ENCODE measurements at places on chromosomes 12 and 14. TPM values are rescaled to one million over a fixed set of nuclear protein-coding genes. Genes with fewer than 3 reads are reported as not detected.

DNA sequence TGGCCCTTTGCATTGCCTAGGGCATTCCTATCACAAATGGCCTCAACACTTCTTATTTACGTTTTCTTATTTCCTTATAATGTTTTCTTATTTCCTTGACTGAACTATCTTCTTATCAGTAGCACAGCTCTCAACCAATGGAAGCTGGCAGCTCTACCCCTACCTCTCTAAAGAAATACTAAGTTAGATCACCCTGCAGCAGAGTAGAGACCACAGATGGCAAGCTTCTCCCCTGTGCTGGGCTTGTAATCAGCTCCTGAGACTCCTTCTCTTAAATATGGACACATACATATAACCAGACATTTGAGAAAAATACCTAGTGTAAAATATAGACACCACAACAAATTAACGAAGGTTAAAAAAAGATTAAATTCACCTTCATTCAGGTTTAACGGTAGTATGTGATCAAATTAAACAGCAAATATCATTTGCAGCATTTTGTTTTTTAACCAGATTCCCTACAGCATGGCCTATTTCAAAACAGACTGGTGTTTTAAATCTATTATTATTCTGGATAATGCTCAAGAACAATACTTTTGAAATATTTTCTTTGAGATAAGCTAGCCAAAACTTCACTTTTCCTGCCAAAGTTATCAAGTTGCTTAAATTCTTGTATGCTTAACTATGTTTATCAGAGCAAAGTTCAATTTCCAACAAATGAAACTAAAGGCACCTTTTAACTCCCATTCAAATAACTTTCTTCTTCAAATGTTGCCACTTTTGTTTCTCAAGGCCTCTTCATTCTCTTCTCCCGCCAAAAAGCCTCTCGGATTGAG lies 54.3 kb downstream of the SLC41A2 start:
- no peaks in the 10 kb centered on the region for H3K27me3 ChIP-seq
- no peaks in the 10 kb centered on the region for H3K36me3 ChIP-seq
- no peaks in the 10 kb centered on the region for H3K4me1 ChIP-seq
- no peak overlapping the region for H3K4me3 ChIP-seq

GALNT6 gene
- 3.3 TPM for total RNA-seq

DNA sequence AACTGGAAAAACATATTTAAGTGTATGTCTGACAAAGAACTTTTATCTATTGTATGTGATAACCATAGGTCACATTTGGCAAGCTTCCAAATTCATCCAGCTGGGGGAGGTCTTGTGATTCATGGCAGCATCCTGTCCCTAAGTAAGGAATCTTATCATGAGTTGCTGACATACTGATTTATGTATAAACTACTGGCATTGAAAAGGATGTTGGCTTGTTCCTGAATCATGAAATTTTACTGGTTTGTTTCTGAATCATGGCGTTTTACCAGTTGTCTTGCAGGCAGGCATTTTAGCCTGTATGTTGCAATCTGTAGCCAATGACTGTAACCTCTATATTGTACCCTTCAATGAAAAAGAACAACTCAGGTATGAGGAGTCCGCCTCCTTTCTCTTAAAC lies 244.8 kb downstream of the IPO8 start:
- no peak overlapping the region for H3K27ac ChIP-seq
- H3K4me1 ChIP-seq = no peaks in the 10 kb centered on the region
- DNase-seq = no peak

GRCh38 chr12:3116106-3116844 lies 39.1 kb downstream of the TSPAN9 start:
- no peaks in the 10 kb centered on the region for H3K27me3 ChIP-seq
- no peaks in the 10 kb centered on the region for H3K36me3 ChIP-seq
- DNase-seq = no peak
- no peaks in the 10 kb centered on the region for H3K4me1 ChIP-seq

DNA sequence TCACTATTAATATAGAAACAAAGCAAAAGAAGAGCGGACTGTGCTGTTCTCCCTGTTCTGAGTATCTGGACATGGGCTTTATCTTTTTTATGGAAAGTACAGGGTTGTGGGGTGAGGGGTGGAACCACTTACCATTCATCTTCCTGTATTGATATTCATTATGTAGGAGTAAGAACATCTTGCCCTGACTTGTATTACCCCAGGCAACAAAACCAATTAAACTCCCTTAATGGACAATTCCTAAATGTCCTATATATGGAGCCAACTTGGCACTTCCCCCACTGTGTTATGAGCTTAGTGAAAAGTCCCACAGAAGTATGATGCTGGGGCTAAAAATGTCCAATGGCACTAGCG lies 139.9 kb upstream of the KRR1 start:
- H3K27ac ChIP-seq = no peak overlapping the region
- H3K27me3 ChIP-seq = no peaks in the 10 kb centered on the region
- no peak overlapping the region for H3K4me3 ChIP-seq
- H3K4me1 ChIP-seq = peaks cover 4% of the 10 kb centered on the region
- no peak for DNase-seq
- H3K36me3 ChIP-seq = no peaks in the 10 kb centered on the region

DNA sequence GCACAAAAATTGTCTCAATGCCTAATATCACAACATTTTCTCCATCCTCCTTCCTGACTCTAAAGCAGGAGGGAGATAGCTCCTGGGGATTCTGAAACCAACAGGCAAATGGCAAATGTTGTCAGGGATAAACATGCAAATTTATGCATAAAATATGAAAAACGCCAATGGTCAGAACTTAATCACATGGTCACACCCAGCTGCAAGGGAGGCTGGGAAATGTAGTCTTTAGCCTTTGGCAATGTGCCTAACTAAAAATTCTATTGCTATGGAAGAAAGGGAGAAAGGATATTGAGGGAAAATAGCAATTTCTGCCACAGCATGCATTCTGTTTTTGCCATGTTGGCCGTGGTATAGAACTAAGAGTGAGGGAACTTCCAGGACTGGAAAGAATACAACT lies 11.7 kb upstream of the OASL start:
- H3K27ac ChIP-seq = no peak overlapping the region
- no peaks in the 10 kb centered on the region for H3K27me3 ChIP-seq
- DNase-seq = no peak
- no peaks in the 10 kb centered on the region for H3K4me1 ChIP-seq

- peaks cover 38% of the 10 kb centered on the region for H3K4me1 ChIP-seq
- no peaks in the 10 kb centered on the region for H3K36me3 ChIP-seq
- DNase-seq = no peak
- H3K4me3 ChIP-seq = no peak overlapping the region
Measured at GRCh38 chr12:52003591-52003990, 3.2 kb upstream of the TAMALIN start.

GRCh38 chr12:116604951-116605641 lies 45.9 kb downstream of the MAP1LC3B2 start:
- no peak for DNase-seq
- H3K27me3 ChIP-seq = no peaks in the 10 kb centered on the region
- no peaks in the 10 kb centered on the region for H3K36me3 ChIP-seq
- H3K27ac ChIP-seq = no peak overlapping the region
- H3K4me1 ChIP-seq = peaks cover 38% of the 10 kb centered on the region

DNA sequence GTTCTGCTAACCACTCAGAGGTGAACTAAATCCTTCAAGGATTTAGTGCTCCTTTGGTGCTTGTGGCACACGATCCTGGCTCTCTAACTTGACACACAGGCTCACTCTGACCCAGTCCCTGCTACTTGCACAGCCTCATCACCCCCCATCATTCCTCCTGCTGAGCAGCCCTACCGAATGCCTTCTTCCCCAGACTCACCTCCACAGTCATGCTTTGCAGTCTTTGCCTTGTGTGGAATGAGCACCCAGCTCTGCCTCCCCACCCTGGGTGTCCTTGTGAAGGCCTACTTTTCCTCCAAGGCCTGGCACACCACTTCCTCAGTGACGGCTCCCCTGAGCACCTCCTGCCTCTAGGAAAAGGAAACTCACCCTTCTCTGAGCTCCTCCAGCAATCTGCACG lies 7.9 kb upstream of the TINF2 start:
- H3K4me3 ChIP-seq = no peak overlapping the region
- no peak for DNase-seq
- H3K27ac ChIP-seq = no peak overlapping the region
- no peaks in the 10 kb centered on the region for H3K36me3 ChIP-seq

GALNT16 gene
- 9.6 TPM for total RNA-seq
